ENCODE measurements at places on chromosomes 4 and X. TPM values are rescaled to one million over a fixed set of nuclear protein-coding genes. Genes with fewer than 3 reads are reported as not detected.
A peak's percentile ranks its signal among the peaks of the same experiment; 100 is the strongest.

DNA sequence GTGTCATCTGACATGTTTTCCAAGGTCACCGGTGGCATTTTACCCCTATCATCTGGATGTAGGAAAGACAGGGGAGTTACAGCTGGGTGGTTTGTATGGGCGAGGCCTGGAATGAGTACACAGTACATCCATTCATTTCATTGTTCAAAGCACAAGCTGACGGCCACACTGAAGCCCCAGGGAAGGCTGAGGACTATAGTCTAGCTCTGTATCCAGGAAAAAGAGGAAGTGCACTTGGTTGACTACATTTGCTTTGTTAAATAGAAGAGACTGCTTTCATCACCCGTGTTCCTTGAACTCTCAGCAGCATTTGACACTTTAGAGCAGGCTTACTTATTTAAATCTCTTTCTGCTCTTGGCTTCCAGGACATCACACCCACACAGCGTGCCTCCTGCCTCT, 1041.0 kb upstream of the TENM3 start:
- no peak for DNase-seq

DNA sequence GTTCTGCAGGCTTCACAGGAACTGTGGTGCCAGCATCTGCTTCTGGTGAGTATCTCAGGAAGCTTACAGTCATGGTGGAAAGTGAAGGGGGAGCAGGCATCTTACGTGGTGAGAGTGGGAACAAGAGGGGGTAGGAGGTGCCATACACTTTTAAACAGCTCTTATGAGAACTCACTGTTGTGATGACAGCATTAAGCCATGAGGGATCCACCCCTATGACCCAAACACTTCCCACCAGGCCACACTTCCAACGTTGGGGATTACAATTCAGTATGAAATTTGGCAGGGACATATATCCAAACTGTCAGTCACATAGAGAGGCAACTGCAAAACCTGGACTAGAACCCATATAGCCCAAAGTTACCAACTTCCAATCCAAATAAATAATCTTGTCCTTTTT, 43.1 kb upstream of the ZCCHC12 start:
- no peak for DNase-seq

DNA sequence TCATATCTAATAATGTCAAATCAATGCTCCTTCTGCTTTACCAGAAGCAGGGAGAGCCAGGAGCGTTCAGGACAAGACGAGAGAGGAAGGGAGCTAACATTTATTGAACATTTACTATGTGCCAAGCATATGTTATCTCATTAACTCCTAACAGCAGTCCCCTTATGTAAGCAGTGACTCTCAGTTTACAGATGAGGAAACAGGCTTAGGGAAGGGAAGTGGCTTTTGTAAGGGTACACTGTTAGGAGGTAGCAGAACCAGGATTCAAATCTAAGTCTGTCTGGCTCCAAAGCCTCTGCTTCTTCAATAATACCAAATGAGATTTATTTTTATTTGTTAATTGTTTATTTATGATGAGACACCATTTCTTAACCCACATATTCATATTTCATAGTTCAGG, 2.6 kb upstream of the STARD8 start:
- DNase-seq: no peak

- DNase-seq: no peak
Observed at GRCh38 chrX:8960957-8961468, 72.9 kb downstream of the FAM9B start.

DNA sequence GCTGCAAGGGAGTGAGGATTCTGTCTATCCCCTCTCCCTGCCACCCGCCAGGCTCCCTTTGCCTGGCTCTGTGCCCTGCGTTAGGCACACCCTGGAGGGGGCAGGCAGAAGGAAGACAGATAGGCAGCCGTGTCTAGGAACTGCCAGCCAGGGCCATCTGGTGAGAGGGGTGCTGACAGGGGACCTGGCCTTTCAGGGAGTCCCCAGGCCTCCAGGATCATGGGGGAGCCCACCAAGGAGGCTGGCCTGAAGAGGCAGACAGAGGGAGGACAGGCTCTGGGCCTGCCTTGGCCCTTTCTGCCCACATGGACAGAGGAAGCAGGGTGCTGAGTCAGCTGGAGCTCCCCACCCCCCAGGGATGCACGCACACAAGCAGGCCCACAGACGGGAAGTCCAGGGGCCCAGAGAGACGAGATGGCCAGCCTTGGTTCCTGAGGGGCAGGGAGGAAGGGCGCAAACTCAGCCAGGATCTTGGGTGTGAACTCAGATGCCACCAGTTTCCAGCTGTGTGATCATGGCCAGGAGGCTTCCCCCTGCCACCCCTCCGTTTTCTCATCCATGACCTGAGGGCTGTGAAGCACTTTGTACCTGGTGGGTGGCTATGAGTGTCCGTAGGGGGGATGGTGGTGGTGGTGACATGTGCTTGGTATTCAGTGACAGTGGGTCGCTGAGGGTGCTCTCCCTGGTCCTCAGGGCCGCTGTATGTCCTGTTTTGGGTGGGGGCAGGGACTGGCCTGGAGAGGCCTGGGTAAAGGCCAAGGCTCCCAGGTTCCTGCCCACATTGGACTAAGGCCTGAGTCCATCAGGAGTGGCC, 1.8 kb downstream of the SH3BP2 start:
- DNase-seq: peak; percentile 87

- no peak for DNase-seq
Observed at GRCh38 chr4:3611778-3612177, 79.6 kb upstream of the LRPAP1 start.

DNA sequence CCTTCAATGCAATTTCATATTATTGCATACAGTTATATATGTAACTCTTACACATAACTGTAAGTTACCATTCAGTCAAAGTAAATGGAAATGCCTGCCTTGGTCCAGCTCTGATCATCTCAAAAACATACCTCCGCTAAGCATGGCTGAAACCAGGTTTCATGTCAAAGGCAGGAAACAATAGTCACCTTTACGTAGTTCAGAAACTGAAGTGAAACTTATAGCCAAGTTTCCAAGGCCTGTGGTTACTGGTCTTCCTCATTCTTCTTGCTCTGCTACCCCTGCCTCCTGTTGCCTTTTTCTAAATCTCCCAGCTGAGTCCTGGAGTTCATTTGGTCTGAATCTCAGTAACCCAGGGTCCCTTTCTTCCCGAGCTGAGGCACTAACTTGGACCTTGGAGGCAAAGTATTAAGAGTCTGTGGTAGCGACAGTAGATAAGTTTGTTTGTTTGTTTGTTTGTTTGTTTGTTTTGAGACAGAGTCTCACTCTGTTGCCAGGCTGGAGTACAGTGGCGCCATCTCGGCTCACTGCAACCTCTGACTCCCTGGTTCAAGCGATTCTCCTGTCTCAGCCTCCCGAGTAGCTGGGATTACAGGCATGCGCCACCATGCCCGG, 30.8 kb downstream of the DAPP1 start:
- no peak for DNase-seq

DNA sequence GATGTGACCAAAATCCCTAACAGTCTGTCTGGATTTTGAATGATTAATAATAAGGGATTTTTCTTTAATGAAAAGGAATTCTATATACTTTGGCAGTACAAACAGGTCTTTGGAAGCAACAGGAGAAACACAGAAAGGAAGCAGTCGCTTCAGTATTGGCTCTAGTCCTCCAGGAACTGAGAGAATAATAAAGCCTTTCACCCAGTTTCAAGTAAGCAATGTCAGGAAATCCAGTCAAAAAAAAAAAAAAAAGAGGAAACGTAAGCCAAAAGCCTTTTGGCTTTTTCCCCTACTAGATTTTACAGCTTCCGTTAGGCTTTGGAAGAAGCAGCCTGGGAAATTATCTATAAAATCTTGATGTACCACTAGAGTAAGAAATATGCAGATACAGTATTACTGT, 61.7 kb upstream of the HDAC8 start:
- DNase-seq: peak; percentile 17

DNA sequence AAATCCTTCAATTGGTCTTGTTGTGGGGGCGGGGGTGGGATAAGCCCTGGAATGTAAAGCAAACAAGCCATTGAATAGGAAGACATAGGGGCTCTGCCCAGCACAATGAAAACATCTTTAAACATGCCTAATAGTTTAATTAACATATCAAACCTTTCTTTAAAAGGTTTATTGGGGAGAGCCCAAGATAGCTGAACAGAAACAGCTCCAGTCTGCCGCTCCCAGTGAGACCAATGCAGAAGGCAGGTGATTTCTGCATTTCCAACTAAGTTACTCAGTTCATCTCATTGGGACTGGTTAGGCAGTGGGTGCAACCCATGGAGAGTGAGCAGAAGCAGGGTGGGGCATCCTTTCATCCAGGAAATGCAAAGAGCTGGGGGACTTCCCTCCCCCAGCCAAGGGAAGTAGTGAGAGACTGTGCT, 327.2 kb upstream of the CNKSR2 start:
- DNase-seq: no peak

DNA sequence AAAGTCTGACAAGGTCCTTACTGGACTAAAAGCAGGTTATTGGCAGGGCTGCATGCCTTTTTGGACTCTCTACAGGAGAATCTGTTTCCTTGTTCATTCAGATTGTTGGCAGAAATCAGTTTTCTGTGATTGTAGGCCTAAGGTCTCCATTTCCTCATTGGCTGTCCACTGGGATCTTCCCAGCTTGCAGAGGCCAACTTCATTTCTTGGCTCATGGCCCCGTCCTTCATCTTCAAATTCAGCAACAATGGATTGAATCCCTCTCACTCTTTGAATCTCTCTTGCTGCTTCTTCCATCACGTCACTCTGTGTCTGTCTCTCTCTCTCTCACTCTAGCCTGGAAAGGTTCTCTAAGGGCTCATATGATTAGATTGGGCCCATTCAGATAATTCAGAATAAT, 14.9 kb upstream of the GLUD2 start:
- DNase-seq: no peak

Gene SPP1
- total RNA-seq: 1,479 TPM

Gene GSTCD
- 28.4 TPM for total RNA-seq

Gene SMIM10L2A
- total RNA-seq: 6.5 TPM

Gene DMP1
- 2.2 TPM for total RNA-seq
